Kidney capillary endothelial cell (primary cell): ENCODE measurements at places on chromosomes 6 and 20.

- DNase-seq: no peak
Measured at GRCh38 chr6:28206928-28207509, 18.1 kb upstream of the ZSCAN9 start.

- DNase-seq: peak; percentile 12
Measured at GRCh38 chr6:108619431-108620197, 58.9 kb downstream of the FOXO3 start.

- DNase-seq: no peak
Measured at GRCh38 chr6:72216222-72217068, 330.1 kb downstream of the RIMS1 start.

GRCh38 chr6:167770291-167770955 lies 56.3 kb upstream of the AFDN start:
- no peak for DNase-seq

DNA sequence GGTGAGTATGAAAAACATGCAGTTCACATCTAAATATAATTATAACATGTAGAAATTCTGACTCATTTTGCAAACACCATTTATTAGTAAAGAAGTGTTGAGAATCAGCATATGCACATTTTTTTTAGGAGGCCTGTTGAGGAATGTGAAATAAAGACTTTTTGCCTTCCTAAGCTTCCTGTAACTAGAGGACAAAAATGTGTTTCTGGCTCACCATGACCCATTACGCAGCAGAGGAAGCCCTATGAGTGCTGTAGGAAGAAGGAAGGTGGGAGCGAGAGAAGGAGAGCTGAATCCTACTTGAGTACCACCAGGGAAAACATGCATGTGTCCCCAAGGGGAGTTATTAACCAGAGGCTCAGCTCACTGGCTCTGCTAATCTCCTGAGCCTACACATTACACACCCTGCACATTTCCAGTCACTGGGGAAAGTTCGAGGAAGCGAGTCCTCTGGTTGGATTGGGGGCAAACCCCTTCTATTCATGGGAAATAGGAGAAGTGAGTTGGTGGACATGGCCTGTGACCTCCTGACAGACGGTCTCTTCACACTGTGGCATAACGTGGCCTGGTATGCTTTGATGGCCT lies 540.5 kb upstream of the JAG1 start:
- no peak for DNase-seq

DNA sequence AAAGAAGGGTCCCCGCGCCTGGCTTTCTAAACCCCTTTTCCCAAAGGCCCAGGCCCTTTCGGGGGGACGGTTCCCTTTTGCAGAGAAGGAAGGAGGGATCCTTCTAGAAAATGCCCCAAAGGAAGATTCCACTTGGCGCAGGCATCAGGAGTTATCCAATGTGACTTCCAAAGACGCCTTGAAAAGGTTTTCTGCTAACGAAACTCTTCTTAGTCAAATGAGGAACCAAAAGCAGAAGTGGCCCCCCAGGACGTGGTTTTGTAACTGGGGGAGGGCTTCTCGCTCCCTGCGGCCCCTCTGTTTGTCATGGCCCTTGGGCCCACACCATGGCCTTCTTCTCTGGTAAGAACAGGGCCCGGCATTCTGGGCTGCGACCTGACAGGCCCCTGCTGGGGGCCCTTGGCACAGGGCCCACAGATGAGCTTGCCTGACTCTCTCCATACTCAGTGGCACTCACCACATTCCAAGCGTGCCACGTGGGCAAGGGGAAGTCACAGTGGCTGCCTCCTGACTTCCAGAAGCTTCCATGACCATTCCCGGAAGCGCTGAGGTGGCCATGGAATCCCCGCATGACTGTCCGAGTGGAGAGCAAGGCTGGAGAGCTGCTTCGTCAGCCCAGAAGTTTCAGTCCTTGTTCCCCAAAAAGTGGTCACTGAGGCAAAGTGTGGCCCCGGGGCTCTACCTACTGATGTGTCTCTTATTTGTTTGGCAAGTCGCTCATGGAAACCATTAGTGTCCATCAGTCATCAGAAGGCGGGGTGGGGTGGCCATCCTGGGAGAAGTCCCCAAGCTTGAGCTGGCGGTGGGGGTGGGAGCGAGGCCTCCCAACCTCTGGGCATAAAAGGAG lies 834 bp upstream of the CTSZ start:
- no peak for DNase-seq
